ENCODE measurements at places on chromosomes 5 and 9.

DNA sequence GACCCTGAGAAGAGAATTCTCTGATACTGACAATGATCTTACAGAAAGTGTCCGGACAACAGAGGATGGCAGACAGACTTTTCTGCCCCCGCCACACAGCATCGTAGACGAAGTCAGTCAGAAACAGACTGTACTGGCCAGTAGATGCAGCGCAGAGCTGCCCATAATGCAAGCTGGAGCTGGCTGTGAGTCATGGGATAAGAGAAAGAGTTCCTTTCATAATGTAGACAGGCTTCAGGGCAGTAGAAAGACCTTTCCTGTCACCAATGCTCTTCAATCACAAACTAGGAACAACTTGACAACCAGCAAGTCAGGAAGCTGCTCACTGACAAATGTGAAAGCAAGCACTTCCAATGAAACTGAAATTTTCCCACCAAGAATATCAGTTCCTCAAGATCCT is 5.1 kb downstream of the SPATA31D1 start:
- no peak for DNase-seq

- DNase-seq = no peak
Measured at GRCh38 chr5:43207601-43208000, 15.6 kb downstream of the NIM1K start.

DNA sequence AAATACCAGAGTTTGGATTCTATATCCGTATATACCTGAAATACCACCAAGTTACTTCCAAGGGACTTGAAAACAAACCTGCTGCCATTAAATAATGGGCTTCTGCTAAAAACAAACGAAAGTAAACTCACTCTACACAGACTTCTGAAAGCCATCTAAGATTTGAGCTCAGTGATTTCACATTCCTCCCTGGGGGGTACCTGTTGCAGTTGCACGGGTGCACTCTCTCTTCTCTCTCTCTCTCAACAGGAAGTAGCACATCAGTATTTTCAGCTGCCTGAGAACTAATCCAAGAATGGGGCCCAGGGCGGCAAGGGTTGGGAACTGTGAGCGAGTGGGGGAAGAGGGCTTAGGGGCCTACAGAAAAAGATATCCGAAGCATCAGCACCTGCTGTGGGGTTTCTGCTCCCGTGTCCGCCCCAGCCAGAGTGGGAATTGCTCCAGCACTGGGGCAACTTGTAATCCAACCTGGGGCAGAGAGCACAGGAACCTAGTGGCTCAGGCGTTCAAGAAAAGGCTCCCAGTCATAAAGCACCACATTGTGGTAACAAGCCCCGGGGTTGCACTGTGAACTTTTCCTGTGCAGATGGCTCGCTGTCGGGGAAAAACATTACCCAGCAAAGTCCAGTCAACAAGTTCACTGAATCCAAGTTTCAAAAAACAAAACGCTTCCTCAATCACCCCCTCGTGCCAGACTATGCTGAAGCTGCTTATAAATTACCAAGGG is 99.8 kb downstream of the EFNA5 start:
- DNase-seq = no peak

- no peak for DNase-seq
Measured at GRCh38 chr9:34380034-34380510, 3.4 kb upstream of the MYORG start.

- DNase-seq = no peak
Measured at GRCh38 chr9:85640425-85640824, 101.3 kb downstream of the AGTPBP1 start.

DNA sequence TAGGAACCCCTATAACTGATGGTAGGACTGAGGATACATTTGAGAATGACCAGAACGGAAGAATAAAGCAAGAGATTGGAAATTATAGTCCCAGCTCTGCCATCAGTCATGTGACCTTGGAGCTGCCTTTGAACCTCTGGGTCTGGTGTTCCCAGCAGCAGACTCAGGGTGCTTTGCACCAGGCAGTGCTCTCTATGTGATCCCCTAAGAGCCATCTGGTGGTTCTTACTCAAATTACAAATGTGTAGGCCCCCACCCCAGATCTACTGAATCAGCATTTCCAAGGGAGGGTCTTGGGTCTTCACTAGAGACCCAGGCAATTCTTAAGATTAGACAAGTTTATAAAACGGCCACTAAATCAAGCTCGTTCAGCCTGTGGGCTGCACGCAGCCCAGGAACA is 40.2 kb upstream of the PRDM12 start:
- no peak for DNase-seq

GRCh38 chr5:133396187-133396741 is 216.1 kb downstream of the FSTL4 start:
- DNase-seq = no peak

GRCh38 chr5:108315829-108316228 is 66.1 kb downstream of the FBXL17 start:
- no peak for DNase-seq

DNA sequence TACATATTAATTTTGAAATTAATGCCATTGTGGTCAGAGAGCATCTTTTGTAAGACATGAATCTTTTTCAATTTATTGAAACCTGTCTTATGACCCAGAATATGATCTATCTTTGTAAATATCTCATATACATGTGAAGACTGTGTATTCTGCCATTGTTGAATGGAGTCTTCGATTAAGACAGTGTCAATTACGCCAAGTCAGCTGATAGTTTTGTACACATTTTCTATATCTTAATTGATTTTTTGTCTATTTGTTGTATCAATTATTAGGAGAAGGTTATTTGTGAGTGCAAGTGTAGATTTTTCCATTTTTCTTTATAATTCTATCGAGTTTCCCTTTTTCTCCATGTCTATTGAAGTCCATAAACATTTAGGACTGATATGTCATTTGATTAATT is 471.6 kb downstream of the MED10 start:
- no peak for DNase-seq

DNA sequence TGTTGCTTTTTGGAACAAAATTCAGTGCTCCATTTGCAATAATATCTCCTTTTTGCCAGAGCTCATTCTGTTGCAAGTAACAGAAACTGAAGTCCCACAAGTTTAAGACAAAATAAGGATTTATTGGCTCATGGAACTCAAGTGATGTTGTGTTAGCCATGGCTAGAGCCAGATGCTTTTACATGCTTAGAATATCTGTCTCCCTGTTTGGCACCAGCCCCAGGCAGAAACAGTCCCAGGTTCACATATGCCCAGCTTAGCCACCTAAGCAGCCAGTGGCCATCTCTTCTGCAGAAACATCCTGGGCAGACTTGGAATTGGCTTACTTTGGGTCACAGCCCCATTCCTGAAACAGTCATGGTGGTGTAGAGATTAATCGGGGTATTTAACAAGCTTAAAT is 540.9 kb upstream of the SGCD start:
- no peak for DNase-seq

GRCh38 chr5:115583474-115583873 is 18.8 kb downstream of the TICAM2 start:
- DNase-seq = no peak

GRCh38 chr5:78662323-78662722 is 13.8 kb upstream of the LHFPL2 start:
- no peak for DNase-seq

- no peak for DNase-seq
Measured at GRCh38 chr9:36858805-36859375, 175.2 kb downstream of the PAX5 start.

DNA sequence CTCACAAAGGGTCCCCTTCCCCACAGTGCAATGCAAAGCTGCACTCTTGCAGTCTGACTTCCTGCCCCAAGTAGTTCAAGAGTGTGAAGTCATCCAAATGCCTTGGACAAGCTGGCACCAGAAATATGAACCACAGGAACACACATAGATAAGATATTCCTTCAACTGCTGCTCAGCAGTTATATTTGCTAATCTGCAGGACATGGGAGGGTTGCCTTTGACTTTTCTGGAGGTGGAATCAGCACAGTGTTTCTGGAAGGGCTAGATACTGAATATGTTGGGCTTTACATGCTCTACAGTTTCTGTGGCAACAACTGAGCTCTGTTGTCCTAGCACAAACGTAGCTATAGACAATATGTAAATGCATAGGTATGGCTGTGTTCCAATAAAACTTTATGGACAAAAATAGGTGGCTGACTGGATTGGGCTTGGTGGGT is 96.7 kb upstream of the PCA3 start:
- DNase-seq = no peak

DNA sequence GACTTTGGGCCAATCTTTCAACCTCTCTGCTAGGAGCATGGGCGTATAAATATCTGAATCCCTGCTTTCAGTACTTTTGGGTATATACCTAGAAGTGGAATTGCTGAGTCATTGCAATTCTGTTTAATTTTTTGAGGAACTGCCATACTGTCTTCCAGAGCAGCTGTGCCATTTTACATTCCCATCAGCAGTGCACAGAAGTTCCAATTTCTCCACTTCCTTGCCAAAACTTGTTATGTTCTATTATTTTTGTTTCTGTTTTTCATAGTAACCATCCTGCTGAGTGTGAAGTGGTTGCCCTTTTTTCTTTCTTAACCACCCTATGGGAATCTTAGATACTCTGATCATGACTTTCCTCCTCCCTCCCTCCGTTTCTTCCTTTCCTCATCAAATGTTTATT is 11.1 kb upstream of the CCIN start:
- DNase-seq = no peak

DNA sequence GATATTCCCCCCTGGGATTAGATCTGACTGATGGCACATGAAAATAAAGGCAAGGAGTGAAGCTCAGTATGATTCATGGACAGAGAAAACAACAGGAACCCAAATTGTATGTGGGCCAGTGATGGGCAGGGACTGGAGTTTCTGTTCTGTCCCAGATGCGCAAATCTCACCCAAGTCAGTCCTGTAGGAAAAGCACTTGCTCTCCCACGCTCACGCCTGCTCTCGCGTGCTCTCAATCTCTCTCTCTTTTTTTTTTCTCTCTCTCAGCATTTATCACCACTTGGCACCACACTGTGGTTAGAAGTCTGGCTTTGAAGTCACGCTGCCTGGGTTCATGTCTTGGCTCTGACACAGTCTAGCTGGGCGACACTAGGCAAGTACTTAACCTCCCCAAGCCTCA is 106.5 kb upstream of the LRRTM2 start:
- DNase-seq = no peak

DNA sequence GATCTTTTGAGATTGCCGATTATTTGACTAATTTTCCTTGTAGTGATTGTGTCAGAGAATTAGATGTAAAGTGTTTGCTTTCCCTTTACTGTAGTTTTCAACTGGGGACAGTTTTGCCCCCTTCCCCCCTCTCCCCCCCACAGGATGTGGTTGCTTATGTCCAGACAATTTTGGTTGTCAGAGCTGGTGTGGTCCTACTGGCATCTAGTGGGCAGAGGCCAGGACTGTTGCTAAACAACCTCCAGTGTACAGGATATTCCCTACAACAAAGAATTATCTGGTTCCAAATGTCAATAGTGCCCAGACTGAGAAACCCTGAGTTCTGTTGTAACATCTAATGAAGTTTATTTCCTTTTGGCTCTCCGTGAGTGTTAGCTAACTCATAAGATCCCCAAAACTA is 20.0 kb downstream of the TMEFF1 start:
- DNase-seq = no peak

DNA sequence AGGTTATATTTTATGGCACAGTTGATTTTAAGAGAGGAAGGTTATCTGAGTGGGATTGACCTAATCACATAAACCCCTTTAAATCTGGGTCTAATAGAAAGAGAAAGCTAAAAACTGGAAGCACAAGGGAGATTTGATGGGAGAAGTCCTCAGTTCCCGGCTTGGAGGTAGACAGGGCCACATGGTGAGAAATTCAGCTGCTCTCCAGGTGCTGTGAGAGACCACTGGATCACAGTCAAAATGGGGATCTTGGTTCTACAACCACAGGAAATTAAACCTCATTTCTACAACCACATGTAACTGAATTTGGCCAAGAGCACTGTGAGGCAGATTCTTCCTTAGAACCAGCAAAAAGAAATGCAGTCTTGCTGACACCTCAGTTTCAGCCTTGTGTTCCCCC is 2352.7 kb downstream of the MAT2B start:
- DNase-seq = no peak

- no peak for DNase-seq
Measured at GRCh38 chr9:32424616-32425015, 40.2 kb downstream of the ACO1 start.

DNA sequence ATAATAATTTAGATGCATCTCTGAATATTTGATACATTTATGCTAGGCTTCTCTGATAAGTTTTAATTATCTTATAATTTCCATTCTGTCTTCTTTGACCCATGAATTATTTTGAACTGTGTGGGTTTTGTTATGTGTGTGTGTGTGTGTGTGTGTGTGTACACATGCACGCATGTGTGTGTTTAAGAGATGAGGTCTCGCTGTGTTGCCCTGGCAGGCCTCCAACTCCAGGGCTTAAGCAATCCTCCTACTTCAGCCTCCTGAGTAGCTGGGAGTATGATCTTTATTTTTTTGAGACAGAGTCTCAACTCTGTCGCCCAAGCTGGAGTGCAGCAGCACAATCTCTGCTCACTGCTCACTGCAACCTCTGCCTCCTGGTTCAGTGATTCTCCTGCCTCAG is 75.4 kb downstream of the NDUFAF2 start:
- no peak for DNase-seq

- DNase-seq = no peak
Measured at GRCh38 chr5:75457691-75458090, 53.7 kb downstream of the CERT1 start.

- DNase-seq = no peak
Measured at GRCh38 chr9:125803526-125803925, 56.4 kb downstream of the PBX3 start.

GRCh38 chr5:172972552-172972951 is 11.0 kb upstream of the ATP6V0E1 start:
- no peak for DNase-seq

GRCh38 chr9:100409176-100409556 is 17.8 kb upstream of the MSANTD3 start:
- no peak for DNase-seq

DNA sequence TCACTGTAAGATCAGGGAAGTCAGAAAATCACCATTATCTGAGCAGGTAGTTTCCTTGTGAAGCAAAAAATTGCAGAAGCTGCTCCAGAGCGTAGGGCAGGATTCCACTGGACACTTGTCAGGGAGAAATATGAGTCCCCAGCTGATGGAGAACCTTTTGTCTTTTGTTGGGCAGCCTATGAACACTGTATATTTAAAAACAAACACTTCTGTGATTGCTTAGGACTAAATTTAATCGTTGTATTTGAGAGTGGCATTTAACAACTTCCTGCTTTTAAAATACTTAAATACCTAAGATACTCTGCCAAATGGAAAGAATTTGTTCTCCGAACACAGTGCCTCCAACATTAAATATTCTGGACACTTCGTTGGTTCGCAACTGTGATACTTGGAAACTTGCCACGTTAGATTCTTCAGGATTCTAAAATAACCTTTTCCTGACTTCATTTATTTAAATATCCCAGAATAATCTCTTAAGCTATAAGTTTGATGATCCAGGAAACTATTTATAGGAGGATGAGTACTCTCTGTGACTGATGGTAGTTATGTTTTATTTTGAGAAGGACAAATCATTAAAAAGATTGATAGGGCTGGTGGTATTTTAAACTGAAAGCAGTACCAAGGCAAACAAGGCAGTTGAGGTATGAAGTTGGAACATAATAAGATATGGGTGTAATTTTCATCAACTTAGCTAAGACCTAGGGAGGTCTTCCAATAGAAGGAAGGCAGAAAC is 2.7 kb upstream of the HSPA4 start:
- DNase-seq = no peak

GRCh38 chr5:119400245-119400644 is 44.4 kb downstream of the TNFAIP8 start:
- DNase-seq = no peak
